GDM1 (cell line): ENCODE measurements at places on chromosomes 6 and 20.

GRCh38 chr6:160258346-160259142 lies at the start of gene SLC22A2:
TSS of gene SLC22A2 (minus strand) at chr6:160258821. CDS start at chr6:160258757, 64 bp downstream.
- DNase-seq = no peak

DNA sequence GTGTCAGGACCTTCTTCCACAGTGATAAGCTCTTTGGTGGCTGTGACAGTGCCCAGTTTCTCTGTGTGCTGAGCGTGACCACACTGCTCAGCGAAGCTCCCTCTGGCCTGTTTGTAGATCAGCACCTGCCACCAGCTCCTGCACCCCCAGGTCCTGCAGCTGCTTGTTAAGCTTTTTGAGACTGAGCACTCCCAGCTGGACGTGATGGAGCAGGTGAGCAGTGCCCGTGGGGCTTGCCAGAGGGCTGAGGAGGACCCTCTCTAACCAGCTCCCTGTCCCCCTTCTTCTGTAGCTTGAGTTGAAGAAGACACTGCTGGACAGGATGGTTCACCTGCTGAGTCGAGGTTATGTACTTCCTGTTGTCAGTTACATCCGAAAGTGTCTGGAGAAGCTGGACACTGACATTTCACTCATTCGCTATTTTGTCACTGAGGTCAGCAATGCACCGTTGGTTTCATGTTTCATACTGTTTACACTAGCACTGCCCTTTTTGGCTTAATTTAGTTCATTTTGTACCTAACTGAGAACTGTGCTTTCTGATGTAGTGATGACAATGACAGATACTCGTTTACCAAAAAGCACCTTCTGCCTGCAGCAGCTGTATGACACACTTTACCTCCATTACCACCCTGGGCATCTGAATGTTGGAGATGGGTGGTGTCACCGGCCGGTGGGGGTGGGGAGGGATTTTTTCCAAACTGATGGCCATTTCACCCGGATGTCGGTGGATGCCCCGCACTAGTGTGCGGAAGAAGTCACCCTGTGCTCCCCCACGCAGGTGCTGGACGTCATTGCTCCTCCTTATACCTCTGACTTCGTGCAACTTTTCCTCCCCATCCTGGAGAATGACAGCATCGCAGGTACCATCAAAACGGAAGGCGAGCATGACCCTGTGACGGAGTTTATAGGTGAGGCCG lies 12.5 kb downstream of the NELFCD start:
- no peak for DNase-seq

- no peak for DNase-seq
Measured at GRCh38 chr6:38603966-38604365, 35.8 kb downstream of the BTBD9 start.

GRCh38 chr6:157037165-157037564 lies 260.0 kb downstream of the ARID1B start:
- no peak for DNase-seq

DNA sequence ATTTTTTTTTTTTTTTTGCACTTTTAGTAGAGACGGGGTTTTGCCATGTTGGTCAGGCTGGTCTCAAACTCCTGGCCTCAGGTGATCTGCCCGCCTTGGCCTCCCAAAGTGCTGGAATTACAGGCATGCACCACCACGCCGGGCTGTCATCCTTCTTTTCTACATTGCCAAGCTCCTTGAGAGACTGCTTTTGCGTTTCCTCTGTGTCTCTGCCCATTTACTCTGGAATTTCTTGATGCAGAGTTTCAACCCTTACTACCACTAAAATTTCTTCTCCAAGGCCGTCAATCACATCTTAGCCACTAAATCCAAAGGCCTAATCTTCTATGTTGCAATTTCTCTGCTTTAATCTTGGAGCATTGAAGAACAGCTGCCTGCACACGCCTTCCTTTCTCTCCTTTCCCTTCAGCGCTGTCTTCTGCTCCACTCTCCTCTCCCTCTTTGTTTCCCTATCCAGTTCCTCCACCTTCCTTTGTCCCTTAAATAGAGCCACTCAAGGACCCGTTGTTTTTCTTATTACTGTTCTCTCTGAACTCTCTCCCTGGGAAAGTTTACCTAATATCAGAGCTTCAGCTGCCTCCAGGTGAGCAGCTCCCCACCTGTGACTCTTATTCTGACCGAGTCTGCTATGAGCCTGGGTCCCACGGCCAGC lies 98.8 kb downstream of the SLC35B3 start:
- no peak for DNase-seq

GRCh38 chr6:42281570-42281969 lies 63.9 kb upstream of the MRPS10 start:
- no peak for DNase-seq

DNA sequence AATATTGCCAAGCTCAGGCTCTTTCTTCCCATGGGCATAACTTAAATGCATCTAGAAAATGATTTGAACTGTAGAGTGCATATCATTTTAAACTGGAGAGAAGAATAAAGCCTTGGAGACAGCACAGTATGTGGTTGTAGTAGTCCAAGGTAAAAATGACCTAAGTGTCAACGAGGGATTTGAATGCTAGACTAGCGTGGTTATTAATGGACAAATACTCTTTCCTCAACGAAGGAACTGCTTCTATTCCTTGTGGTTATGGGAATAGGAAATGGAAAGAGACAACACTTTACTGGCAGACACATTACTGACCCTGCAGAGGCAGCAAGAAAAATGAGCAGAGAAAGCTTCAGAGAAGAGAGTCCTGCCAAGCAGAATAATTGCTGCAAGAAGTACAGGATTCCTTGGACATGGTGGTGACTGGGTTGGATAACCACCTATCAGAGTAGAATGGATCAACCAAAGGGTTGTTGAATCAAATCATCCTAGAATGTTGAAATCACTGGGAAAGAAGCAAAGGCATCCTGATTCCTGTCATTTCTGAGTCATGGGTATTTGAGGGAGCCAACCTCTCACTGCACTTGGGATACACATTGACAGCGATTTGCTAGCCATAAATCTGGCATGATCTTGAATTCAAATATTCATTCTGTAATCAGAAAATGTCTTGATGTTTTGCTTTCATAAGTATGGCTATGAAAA lies 258.1 kb upstream of the EPHA7 start:
- no peak for DNase-seq

- no peak for DNase-seq
Measured at GRCh38 chr20:59561614-59562277, 42.6 kb upstream of the PHACTR3 start.

GRCh38 chr6:21935561-21936028 lies 342.0 kb downstream of the SOX4 start:
- DNase-seq = no peak

GRCh38 chr6:153976921-153977693 lies 61.9 kb upstream of the OPRM1 start:
- DNase-seq = no peak

GRCh38 chr6:162627362-162627761 lies 100.2 kb downstream of the PRKN start:
- no peak for DNase-seq

GRCh38 chr20:13862245-13862644 lies 77.4 kb downstream of the NDUFAF5 start:
- no peak for DNase-seq

DNA sequence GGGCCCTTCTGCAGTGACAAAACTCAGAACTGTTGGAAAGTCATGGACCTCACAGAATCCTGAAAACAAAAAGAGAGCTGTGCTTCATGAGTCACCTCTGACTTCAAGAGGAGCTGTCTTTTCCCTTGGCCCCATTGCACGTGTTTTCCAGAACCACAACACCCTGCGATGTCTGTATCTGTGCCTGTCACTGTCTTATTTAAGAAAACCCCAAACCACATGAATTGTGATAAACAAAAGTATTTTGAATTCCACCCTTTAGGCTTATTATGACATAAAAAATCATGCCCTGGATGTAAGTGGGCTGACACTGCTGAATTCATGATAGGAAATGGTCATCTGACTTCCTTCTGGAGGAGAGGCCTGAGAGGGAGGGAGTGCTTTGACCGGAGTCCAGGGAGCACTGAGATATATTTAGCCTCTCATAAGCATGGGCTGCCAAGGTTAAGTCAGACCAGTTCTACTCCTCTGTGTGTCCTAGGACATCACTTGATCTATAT lies 96.4 kb upstream of the DUSP22 start:
- no peak for DNase-seq

GRCh38 chr20:59774204-59774641 lies 159.2 kb downstream of the SYCP2 start:
- DNase-seq = no peak

GRCh38 chr20:59247731-59248684 lies 52.4 kb upstream of the EDN3 start:
- DNase-seq = no peak

DNA sequence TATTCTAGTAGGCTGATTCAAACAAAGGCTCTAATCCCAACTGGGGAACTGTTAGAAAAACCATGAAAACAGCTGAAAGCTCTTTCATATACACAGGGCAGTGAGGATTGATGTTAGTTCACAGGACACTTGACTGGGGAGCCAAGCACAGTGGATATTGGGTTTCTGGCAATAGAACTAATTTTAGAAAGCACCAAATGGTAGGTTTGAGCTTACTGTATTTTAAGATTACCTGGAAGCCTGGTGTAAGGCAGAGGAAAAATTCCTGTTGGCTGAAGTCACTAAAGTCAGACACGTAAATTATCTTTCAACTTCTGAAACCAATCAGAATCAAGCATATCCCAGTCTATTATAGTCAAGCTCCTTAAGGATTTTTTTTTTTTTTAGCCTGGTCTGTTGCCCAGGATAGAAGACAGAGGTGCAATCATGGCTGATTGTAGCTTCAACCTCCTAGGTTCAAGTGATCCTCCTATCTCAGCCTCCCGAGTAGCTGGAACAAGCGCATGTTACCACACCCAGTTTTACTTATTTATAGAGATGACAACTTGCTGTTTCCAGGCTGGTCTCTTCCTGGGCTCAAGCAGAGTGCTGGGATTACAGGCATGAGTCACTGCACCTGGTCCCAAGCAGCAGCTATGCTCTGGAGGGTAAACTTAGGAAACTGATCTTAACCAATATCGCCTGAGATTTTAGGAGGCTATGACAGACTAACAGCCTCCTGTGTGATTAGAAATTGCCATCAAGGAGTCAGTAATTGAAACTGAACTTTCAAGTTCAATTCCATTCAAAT lies 32.5 kb upstream of the SYNCRIP start:
- no peak for DNase-seq

DNA sequence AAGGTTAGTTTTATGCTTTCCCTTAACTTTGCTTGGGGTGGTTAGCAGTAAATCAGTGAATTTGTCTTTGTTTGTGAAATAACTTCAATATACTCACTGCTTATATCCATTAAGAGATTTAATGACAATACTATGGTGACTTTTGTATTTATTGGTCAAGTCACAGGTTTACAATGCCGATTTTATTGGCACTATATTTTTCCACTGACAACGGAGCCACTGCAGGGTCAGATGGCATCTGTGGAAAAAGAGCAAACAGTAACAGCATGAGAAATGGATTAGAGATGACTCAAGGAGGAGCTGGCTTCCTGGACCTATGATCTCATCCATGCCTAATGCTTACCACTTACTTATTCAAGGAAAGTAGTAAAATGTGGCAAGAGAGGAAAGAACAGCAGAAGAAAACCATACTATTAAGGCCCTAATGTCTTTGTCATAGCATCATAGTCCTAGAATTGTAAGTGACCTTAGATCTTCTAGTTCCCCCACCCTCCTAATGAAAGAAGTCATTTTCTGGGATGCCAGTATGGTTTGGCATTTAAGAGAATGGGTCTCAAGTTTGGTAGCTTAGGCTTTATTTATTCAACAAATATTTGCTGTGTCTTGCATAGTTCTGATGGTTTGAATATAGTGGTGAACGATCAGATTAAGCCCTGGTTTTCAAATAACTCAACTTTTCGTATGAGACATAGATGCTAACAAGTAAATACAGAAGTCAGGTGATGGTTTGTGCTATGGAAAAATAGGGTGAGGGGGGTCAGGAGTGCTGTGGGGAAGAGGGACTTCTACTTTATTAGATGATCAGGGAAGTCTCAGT lies 18.5 kb downstream of the RNF144B start:
- no peak for DNase-seq

DNA sequence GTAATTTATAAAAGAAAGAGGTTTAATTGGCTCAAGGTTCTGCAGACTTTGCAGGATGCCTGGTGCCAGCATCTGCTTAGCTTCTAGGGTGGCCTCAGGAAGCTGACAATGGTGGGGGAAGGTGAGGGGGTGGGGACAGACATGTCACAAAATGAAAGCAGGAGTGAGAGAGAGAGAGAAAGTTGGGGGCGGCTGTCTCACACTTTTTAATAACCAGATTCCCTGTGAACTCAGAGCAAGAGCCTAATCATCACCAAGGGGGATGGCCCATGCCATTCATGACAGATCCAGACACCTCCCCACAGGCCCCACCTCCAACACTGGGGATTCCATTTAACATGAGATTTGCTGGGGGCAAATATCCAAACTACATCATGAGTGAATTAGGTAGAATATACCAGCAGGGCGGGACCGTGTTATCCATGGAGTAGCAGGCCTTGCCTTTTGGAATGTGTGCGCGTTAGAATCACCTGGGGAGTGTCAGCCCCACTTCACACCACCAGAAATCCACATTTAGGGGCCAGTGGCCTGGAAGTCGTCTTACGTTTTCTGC lies 258.8 kb downstream of the CDH4 start:
- no peak for DNase-seq
